Coronary artery (tissue), 2 donors: ENCODE measurements at places on chromosomes 13 and 19.
A peak's percentile ranks its signal among the peaks of the same experiment; 100 is the strongest.

DNA sequence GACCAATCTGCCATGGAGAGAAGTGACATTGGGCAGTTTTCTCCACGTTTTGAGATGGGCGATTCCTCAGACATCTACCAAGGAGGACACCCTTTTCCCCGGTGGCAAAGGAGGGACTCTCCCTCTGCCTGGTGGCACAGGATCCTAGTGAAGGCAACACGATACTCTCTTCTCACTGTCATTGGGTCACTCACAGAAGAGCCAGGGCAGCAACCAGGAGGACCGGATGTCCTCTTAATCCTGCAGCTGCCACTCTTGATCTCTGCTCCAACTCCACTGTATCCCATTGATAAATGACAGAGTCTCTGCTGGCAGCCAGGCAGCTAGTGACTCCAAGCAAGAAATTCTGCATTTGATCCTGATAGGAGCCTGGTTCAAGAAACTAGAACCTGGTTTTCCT lies 42.2 kb downstream of the COL4A2 start:
- DNase-seq, result peak; percentile 57

DNA sequence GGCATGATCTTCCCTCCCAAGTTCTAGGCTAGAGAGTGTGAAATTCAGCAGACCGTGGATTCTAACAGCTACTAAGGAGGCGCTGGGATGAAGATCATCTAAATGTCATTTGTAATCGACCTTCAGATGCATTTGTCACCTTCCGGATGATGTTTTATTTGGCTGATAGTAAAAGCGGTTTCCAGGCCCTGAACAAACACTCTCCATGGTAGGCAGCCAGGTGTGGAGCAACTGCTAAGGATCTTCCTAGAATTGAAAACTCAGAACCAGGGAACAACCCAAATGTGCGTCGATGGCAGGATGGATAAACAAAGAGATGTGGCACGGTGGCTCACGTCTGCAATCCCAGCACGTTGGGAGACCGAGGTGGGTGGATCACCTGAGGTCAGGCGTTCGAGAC lies 107.2 kb upstream of the CACNA1A start:
- no peak for DNase-seq

DNA sequence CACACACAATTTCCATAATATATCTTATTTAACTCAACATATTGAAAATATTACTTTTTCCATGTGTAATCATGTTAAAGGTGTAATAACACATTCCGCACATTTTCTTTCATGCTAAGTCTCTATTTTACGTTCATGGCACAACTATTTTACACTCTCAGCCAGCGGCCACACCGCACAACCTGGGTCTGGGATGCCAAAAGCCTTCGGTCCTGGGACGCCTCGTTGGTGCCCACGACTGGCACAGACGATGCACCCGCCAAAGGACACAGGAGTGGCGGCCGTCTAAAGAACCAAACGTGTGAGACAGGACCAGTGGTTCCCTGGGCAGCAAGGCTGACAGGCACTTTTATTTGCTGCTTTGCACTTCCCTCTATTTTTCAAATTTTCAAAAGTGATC lies 10.0 kb upstream of the PROZ start:
- DNase-seq, result peak; percentile 41

DNA sequence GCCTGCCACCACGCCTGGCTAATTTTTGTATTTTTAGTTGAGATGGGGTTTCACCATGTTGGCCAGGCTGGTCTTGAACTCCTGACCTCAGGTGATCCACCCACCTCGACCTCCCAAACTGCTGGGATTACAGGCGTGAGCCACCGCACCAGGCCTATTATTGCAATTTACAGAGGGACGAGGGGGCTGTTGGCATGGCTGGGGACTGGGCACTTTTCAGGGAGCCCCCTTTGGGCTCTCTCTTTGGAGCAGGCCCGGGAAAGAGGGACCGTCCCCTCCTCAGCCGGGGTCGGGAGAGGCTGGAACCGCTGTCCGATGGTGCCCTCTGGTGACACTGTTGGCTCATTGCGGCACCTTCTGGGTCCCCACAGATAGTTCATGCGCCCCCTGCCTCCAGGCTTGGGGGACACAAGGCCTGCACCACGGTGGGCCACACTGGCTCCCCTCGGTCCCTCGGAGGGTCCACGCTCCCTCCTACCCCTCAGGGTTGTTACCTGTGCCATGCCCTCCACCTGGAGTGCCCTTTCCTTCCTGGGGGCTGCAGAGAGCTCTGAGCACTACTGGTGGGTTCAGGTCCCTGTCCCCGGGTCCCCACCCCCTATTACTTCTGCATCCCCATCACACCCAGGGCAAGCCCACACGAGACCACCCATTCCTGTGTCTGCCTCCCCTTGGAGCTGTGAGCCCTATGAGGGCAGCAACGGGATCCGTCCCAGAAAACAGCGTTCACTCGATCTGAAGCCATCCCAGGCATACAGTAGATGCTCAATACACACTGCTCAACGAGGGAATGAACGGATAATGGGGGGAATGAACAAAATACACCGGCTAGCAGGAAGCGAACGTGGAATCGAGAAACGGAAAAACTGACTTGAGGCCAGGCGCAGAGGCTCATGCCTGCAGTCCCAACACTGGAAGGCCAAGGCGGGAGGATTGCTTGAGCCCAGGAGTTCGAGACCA lies 12.5 kb downstream of the FEM1A start:
- DNase-seq, result no peak

DNA sequence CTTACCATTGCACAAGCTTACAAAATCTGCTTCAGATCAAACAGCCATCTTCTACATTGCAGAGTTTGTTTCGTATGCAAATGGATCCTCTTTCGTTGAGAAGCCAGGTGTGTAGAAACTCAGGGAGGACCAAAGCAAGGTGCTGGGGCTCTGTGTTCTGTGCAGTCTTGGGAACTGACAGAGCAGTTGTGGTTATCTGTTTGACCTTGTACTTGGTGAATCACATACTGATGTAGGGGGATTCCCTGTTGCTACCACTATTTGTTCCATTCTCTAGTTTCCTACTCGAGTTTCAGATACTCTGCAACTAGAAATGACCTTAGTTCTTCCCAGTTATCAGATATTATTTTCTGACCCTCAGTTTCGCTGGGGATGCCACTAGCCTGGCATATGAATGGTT lies 95.2 kb upstream of the CLDN10 start:
- no peak for DNase-seq

- DNase-seq, result no peak
Measured at GRCh38 chr19:36833430-36833829, 4.8 kb downstream of the ZNF790 start.

- no peak for DNase-seq
Measured at GRCh38 chr13:33379608-33380007, 94.1 kb upstream of the STARD13 start.
